ENCODE measurements at places on chromosomes 1 and 21.

DNA sequence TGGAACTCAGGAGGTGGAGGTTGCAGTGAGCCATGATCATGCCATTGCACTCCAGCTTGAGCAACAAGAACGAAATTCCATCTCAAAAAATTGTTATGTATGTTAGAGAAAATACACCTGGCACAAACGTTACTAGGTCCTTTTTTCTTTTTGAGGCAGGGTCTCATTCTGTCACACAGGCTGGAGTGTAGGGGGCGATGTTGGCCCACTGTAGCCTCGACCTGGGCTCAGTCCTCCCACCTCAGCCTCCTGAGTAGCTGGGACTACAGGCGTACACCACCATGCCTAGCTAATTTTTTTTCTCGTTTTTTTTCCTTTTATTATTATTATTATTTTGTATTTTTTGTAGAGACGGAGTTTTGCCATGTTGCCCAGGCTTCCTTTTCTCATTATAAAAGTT lies 4.4 kb downstream of the HAX1 start:
- no peak for DNase-seq

- no peak for DNase-seq
These were observed 4.9 kb upstream of the PODN start for GRCh38 chr1:53057127-53057526.

DNA sequence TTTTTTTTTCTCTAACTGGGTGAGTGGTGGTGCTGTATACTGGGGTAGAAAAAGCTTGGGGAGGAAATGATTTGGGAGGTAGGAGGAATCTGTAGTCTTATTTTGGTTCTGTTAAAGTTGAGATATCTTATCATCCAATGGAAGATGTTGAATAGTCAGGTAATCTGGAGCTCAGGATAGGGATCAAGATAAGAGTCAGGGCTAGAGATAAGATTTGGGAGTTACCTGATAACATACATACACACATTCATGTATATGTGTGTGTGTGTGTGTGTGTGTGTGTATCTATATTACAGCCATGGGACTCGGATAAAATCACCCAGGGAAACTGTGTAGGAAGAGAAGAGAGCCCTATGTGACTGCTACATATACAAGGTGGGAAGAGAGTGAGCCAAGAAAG lies 8.1 kb downstream of the PCAT6 start:
- no peak for DNase-seq

DNA sequence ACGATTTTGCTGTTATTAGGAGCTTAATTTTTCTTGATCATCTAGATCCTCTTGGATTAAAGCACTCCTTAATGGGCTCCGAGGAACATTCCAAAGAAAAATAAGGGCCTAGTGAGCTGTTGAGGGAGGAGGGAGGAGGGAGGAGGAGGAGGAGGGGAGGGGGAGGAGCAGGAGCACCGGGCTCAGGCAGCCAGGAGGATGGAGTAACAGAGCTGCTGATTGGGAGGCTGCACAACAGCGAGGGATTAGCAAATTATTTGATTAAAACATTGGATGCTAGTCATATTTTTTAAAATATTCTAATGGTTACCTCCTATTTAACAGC lies 302.1 kb upstream of the RRP15 start:
- no peak for DNase-seq

DNA sequence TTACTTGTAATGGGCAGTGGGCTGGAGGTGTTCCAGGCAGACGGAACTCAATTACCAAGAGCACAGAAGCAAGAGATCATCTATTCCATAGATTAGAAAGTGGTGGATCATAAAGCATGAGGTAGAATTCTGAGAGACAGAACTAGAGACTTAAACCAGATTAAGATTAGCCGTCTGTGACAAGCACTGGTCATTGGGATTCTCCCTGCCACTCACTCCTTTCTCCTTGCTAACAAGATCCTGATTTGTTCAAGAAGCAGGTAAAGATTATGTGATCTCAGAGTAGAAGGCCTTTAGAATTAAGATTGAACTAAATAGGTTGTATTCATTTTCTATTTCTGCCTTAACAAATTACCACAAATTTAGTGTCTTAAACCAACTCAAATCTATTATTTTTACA lies 1.5 kb upstream of the HSPA13 start:
- DNase-seq, result no peak

- DNase-seq, result no peak
These were observed 228.8 kb downstream of the DNM3 start for GRCh38 chr1:172070055-172070454.

GRCh38 chr1:212152308-212152693 lies 116.8 kb downstream of the DTL start:
- no peak for DNase-seq

DNA sequence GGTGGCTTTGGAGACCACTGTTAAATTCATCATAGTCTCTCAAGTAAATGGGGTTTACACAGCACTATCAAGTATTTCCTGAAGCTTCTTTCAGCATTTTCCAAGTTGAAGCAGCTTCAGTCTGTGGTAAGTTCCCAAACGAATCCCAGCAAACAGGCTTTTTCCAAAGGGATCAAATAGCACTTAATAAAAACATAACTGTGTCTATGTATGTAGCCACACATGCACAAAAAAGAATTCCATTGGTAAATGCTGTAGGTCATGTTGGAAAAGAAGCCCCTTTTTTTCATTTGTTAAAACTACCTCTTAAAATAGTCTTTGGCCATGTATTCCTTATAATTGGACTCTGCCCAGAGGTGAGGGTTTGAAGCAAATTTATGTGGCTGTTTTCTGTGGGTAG lies 69.8 kb downstream of the HHAT start:
- no peak for DNase-seq

DNA sequence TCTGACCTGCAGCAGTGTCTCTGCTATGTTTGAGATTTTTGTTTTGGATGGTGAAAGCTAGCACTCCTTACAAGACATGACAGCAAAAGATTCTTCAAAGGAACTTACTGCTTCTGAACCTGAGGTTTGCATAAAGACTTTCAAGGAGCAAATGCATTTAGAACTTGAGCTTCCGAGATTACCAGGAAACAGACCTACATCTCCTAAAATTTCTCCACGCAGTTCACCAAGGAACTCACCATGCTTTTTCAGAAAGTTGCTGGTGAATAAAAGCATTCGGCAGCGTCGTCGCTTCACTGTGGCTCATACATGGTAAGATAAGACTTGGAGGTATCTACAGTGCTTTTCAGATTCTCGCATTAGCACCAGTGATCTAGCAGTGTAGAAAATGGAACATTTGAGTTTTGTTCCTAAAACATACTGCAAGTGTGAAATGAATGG lies 200.2 kb downstream of the PDE4B start:
- no peak for DNase-seq

GRCh38 chr1:33346927-33347649 lies 26.2 kb upstream of the A3GALT2 start:
- DNase-seq, result no peak

GRCh38 chr1:167565922-167566321 lies 12.4 kb upstream of the CREG1 start:
- DNase-seq, result no peak

Measured in iPS DF 6.9 (cell line).